ENCODE measurements at places on chromosomes 6 and 20. TPM values are rescaled to one million over a fixed set of nuclear protein-coding genes. Genes with fewer than 3 reads are reported as not detected.

DNA sequence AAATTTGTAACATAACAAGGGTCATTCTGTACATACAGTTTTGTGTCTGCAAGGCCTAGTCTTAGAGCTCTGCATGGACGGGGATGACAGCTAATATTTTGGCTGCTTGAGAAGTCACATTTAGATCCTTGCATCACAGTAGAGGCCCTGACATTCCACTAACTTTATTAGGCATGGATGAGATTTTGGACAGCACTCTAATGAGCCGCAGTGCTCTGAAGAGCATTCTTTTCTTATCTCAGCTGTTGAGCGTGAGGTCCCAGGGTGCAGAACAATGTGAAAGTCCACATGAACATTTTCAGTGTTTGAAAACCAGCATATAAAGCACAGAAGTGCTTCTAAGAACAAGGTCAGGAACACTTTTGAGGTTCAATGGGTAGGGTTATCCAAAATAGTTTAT, 58.9 kb downstream of the IPCEF1 start:
- no peak for DNase-seq

DNA sequence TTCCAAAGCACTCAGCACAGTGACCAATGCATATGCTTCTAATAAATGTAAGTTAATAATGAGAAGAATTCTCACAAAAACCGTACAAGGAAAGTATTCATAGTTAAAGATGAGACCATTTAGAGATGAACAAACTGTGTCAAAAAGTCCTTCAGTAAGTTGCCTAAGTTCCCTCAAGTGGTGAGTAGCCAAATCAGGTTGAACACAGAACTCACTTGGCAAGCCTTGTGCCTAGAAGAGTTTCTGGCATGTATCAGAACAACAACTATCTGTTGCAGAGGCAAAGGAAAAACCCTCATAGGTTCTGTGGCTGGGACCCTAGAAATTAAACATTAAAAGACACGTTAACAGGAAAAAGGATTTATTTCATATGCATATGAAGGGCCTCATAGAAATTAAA, 129.6 kb upstream of the DOK5 start:
- no peak for DNase-seq

DNA sequence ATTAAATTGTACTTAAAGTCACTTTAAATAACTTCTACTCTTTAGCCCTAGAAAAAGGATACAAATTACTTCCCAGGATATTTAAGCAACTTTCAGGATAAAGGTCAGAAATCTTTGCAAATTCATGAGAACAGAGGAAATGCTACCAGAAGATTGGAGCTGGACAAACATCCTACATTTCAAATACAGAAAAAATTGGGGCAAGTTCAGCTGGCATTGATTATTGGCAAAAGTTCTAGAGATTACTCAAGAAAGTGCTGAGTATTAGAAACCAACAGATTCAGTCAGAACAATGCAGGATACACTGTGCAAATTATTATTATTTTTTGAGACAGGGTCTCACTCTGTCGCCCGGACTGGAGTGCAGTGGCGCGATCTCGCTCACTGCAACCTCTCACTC, 6.0 kb downstream of the SLC22A23 start:
- no peak for DNase-seq

GRCh38 chr20:24828992-24829648, 119.9 kb upstream of the CST7 start:
- DNase-seq: no peak

GRCh38 chr6:157587127-157587926, 206.3 kb downstream of the ZDHHC14 start:
- DNase-seq: no peak

DNA sequence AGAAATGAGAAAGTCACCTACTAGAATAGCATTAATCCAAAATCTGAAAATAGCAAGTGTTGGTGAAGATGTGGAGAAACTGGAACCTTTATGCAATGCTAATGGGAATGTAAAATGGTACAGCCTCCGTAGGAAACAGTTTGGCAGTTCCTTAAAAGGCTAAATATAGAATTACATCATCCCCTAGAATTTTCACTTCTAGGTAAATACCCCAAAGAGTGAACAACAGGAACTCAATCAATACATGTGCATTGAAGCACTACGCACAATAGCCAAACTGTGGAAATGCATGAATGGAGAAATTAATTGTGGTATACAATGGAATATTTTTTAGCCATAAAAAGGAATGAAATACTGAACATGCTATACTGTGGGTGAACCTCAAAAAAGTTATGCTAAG, 982.0 kb upstream of the FLRT3 start:
- no peak for DNase-seq

GPR6 gene
- total RNA-seq: not detected

SYCP2 gene
- 0.26 TPM for total RNA-seq

SCUBE3 gene
- total RNA-seq: not detected
